ENCODE measurements at places on chromosomes 6 and 20.
A peak's percentile ranks its signal among the peaks of the same experiment; 100 is the strongest.

DNA sequence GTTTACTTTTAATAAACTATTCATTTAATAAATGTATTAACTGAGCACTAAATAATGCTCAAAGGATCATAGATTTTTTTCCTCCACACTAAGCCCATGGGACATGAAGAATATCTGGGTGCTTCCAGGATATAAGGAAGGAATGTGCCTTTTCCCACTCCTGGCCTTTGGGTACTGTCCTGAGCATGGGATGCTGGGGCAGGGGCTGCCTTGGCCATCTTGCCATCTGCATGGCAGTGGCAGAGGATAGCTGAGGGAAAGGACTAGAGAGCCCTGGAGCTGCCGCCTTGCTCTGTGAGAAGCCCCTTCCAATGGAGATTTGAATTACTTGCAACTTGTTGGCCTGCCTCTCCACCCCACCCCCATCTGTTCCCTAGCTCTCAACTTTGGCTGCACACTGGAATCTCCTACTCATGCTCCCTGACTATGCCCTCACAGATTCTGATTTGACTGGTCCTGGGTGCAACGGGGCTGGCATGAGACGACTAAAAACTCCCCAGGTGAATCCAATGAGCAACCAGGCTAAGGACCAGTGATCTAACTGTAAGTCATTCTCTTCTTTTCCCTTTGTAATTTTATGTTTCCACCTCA, 15.6 kb downstream of the DDRGK1 start:
- DNase-seq = no peak

- DNase-seq = no peak
Observed at GRCh38 chr6:81304466-81304865, 448.0 kb downstream of the TENT5A start.

DNA sequence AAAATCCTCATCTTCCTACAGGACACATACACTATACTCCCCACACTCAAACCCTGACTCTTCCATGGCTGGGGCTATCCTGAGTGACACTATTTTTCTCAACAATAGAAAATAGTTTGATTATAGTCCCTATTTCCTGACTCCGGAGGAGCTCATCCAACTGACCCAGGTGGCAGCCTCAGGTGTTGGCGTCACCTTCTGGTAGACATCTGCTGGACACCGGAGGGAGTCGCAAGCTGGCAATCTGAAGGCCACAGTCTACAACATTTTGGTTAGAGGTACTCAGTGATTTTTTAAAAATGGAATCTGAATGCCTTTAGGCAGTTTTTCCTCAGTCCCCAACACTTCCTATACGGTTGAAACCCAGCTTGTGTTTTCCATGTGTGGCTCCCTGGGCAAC, 32.2 kb upstream of the OCSTAMP start:
- no peak for DNase-seq

- peak; percentile 6 for DNase-seq
Observed at GRCh38 chr6:54903884-54904283, 57.3 kb downstream of the FAM83B start.

DNA sequence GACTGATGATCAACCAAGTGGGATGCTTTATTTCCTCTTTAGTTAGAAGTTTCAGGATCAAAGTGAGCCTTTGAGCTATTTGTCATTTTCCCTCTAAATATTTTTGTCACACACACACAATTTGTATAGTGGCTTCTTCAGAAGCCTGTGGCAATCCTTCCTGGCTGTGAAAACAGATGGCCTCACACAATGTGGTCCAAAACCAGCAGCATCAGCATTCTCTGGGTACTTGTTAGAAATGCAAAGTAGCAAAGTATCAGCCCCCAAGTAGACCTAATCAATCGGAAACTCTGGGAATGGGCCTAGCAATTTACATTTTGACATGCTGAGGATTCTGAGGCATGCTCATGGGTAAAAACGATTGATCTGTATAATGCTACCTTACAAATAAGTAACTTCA, 115.9 kb downstream of the PAX1 start:
- DNase-seq = no peak

GRCh38 chr20:20489054-20489453, 121.2 kb downstream of the INSM1 start:
- DNase-seq = peak; percentile 23

DNA sequence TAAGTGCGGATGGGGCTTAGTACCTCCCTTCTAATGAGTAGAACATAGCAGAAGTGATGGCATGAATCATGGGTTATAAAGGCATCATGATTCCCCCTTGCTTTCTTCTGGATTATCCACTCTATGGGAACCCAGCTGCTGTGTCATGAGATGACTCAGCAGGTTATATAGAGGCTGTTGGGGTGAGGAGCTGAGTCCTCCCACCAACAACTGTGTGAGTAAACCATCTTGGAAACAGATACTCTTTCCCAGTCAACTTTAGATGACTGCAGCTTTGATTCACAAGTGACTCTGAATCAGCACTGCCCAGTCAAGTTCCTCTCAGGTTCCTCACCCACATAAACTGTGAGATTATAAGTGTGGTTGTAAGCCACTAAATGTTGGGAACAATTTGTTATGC, 46.3 kb downstream of the FAM83B start:
- DNase-seq = peak; percentile 77

DNA sequence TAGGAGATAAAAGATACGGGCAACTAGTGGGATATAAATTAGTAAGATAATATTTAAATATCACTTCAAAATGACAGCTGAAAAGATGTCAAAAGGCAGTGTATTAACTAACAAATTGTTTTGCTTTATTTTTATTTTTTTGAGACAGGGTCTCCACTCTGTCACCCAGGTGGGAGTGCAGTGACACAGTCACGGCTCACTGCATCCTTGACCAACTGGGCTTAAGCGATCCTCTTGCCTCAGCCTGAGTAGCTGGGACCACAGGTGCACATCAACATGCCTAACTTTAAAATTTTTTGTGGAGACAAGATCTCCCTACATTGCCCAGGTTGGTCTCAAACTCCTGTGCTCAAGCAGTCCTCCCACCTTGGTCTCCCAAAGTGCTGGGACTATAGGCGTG, 5.9 kb downstream of the ZNF292 start:
- no peak for DNase-seq

- DNase-seq = no peak
Observed at GRCh38 chr6:95967594-95967993, 48.2 kb upstream of the FUT9 start.
